Pulmonary artery endothelial cell (primary cell): ENCODE measurements at places on chromosomes 1 and 21.

GRCh38 chr21:29146726-29147125 is 16.3 kb downstream of the MAP3K7CL start:
- DNase-seq = no peak

- no peak for DNase-seq
Measured at GRCh38 chr1:47385020-47385419, 31.1 kb upstream of the FOXE3 start.

DNA sequence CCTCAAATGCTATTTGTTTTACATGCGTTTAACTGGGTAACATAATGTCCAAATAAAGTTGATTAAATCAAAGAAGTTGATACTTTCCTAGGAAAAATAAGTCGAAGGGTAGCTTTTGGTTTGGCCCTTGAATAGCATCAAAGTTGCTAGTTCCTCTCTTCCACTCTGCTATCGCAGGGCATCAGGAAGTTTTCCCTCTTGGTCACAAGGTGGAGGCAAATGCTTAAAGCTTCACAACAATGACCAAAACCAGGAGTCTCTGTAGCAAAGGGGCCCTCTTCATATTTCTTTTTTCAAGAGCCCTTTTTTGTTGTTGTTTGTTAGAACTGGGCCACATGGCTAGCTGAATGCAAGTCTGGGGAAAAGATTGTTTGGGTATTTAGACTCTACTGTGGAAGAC is 668.4 kb downstream of the KCNT2 start:
- DNase-seq = no peak

DNA sequence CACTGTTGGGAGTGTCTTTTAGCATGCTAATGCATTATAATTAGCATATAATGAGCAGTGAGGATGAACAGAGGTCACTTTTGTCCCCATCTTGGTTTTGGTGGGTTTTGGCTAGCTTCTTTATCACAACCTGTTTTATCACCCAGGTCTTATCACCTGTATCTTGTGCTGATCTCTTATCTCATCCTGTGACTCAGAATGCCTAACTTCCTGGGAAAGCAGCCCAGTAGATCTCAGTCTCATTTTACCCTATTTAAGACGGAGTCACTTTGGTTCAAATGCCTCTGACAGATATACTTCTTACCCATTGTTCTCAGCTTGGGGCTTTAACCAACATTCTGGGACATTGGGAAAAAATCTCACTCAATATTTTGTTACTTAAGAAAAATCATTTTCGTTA is 348.7 kb downstream of the PBX1 start:
- DNase-seq = no peak

DNA sequence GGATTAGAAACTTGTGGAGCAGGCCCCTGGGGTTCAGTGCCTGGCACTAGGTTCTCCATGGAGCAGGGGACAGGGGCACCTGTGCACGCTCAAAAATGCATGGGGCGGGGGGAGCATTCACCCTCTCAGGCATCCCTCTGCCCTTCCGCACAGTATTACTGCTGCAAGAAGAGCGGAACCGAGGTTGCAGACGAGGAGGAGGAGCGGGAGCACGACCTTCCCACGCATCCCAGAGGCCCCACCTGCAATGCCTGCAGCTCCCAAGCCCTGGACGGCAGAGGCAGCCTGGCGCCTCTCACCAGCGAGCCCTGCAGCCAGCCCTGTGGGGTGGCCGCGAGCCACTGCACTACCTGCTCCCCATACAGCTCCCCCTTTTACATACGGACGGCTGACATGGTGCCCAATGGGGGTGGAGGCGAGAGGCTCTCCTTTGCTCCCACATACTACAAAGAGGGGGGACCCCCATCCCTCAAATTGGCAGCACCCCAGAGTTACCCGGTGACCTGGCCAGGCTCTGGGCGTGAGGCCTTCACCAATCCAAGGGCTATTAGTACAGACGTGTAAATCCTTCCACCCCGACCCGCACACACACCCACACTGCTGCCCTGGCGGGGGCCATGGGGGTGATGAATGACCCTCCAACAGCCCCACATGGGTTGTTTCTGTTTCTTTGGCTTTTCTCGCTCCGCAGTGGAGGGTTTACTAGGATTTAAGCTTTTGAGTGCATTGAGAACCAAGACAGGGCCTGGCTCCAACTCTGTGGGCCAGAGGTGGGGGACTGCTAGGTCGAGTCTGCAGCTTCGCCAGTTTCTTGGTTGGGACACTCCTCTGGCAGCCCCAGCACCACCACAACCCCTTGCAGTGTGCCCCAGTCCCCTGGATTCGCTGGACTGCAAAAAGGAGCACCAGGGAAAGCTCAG is 63.7 kb downstream of the TOR1AIP2 start:
- no peak for DNase-seq
